CD4-positive, alpha-beta T cell treated with Interleukin-21 for 1 hour (primary cell): ENCODE measurements at places on chromosomes 7 and 10.

- no peak for DNase-seq
Observed at GRCh38 chr7:158373476-158374133, 214.0 kb downstream of the PTPRN2 start.

DNA sequence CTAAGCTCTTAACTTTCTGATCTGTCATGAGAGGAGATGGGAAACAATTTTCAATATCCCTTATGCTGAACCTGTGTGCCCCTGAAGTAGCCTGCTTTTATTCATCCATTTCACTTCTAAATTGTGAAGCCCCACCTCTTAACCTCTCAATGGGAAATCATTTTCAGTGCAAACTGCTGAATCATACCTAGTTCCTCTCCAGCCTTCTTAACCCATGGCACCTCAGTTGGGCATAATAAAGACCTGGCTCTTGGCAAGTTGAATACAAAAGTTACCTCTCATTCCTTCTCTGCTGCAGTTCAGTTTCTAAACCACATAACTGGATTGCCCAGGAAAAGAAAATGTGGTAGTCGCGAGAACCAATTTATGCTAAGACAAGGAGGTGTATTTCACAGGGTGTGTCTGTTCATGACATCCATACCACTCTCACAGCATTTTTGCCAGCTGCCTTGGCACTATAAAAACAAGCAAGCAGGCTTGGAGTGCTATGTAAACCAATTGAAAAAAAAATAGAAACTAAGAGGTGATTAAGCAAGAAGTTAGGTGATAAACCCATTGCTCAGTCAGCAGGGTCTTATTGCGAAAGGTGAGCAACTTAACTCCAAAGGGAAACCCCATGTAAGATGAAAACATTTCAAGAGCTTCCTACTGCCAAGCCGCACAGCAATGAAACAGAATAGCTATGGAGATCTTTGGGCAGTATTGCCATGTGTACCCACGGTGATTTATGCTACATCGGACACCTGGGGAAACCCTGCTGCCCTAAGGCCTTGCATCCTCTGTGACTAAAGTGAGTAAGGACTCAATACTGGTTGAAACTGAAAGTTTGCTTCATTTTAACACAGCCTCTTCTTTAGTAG is 57.0 kb upstream of the DKK1 start:
- no peak for DNase-seq

GRCh38 chr7:130887957-130888371 is 154.0 kb upstream of the KLF14 start:
- DNase-seq = no peak

DNA sequence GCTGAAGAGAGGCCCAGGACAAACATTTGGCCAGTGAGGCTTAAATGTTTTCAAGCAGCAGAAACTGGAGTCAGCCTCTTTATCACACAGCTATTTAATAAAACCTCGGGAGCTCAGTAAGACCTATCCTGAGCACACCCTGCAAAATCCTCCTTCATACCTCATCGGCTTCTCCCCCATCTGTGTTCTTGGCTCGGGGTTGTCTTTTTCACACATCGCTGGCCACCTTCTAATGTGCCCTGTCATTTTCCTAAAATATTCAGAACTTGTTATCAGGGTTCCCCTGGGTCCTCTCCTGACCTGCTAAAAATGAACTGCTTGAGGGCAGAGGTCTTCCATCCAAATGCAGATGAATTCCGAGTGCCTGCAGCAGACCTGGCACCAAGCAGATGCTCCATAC is 310.3 kb upstream of the AKR1E2 start:
- no peak for DNase-seq

- peak; percentile 82 for DNase-seq
Observed at GRCh38 chr7:107150375-107151073, 18.3 kb upstream of the HBP1 start.

GRCh38 chr10:52483587-52483986 is 169.5 kb downstream of the DKK1 start:
- no peak for DNase-seq

DNA sequence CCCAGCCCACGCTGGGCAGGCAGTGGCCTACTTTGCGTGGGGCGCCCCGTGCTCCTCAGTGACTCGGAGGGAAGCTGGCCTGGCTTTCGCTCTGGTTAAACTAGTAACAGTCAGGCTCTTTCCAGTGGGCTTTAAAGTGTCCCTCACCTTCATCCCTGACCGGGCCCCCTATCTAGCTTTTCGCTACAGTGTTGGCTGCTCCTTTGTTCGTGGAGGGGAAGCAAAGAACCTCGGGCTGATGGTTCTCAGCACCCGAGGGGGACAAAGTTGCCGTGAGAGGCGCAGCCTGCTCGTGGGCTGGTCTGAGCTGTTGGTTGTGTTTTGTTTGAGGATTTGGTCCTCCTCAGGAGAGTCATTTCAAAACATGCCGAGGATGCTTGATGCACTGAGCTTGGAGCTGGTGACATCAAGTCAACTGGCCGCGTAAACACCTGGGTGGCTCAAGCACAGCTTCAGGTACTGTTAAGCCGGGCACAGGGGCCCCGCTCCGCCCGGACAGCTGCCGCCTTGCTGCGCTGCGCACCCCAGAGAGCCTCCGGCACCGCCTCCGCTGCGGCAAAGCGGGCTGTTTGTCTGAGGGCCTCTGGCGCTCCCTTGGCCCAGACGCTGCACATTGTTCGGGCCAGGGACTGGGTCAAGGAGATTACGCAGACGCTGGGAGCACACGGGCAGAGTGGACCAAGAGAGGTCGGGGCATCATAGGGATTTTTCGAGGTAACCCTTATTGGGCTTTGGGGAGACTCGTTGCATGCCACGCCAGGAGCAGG is 1.6 kb downstream of the DLX6 start:
- DNase-seq = no peak

GRCh38 chr7:45920502-45921380 is at the start of gene IGFBP3:
IGFBP3 (minus strand) TSS chr7:45921272; CDS start chr7:45921140, 132 bp downstream.
- peak; percentile 50 for DNase-seq

DNA sequence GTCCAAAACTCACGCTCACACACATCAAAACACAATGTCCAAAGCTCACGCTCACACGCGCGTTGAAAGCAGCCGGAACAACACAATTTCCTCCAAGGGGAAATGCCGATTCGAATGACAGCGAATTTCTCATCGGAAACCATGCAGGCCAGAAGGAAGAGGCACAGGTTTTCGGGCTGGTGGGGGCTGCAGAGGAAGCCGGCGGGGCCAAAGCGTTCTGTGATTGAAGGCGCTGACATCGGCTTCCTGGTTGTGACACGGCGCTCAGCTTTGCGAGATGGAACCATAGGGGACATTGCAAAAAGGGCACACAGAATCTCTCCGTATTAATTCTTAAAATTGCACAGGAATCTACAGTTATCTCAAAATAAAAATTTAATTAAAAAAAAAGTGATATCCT is 61.3 kb downstream of the FOXL3 start:
- peak; percentile 77 for DNase-seq

GRCh38 chr7:46003896-46004875 is 83.1 kb upstream of the IGFBP3 start:
- DNase-seq = no peak

- DNase-seq = no peak
Observed at GRCh38 chr7:16509829-16510228, 16.8 kb upstream of the LRRC72 start.

- peak; percentile 19 for DNase-seq
Observed at GRCh38 chr10:122567056-122567660, 6.6 kb downstream of the DMBT1 start.

GRCh38 chr7:87013840-87014190 is 45.6 kb downstream of the ELAPOR2 start:
- DNase-seq = no peak

DNA sequence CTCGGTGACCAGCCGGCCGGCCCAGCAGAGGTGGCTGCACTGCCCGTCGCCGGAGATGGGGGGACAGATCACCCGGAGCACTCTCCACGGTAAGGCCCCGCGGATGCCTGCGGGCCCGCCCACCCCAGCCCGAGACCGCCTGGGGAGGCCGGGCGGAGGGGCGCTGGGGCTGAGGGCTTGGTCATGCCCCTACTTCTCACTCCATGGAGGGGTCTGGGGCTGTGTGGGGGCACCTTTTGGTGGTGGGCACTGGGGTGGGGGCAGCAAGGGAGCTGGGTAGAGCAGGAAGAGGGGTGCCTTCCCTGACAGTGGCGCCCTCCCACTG is 61.8 kb downstream of the NEURL1 start:
- DNase-seq = no peak

DNA sequence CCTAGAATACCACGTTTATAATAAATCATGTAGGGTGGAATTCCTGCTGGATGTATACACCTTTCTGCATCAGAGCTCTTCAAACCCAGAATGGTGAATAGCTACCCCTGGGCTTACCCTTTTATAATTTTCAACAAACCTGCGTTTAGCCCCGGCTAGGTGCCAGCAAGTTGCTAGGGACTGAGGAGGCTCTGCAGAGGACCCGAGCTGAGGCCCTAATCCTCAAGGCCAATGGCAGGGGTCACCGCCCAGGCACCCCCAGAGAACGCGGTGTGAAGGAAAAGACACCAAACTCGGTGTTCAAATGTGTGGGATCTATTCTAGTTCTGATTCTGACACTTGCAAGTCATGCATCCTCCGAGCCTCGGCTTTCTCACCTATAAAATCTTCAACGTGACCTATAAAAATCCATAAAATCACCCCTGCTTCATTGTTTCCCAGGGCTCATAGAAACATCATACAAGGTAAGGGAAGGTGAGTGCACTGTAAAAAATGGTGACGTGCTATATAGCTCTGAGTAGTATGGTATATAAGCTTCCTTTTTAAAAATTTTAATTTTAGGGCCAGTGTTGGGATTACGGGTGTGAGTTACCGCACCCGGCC is 2.5 kb upstream of the ANXA11 start:
- no peak for DNase-seq

- DNase-seq = no peak
Observed at GRCh38 chr7:25240340-25240739, 12.1 kb upstream of the NPVF start.

DNA sequence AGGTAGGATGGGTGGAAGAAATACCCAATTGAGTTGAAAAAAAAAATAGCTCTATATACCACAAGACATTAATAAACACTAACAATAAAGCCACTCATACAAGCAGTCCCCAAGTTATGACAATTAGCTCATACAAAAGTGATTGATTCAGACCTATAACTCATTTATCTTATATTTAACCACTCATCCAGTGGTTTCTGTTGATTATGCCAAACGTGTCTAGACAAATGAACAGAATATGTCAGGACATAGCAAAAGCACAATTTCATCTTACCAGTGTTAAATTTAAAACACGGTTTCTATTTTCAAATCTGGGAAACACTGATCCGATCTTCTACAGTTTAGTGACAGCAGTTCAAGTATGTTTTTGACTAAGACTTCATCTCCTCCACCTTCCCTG is 17.0 kb downstream of the ABI1 start:
- DNase-seq = no peak

GRCh38 chr10:89226891-89227290 is 19.8 kb upstream of the CH25H start:
- DNase-seq = no peak

DNA sequence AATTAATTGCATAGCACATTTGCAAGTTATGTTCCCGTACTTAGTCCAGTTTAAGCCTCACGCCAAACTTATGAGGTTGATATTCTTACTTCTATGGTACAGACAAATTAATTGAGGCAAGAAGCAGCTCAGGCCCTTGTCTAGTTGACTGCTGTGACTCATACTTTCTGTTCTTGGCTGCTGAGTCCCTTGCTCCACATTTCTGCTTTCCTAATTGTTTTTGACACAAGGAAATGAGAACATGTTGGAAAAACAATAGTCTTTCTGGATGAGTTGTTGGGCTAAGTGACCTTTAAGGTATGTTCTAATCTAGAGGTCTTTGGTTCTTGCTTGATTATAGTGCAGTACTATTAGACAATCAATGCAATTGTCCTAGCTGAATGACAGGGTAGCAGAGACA is 331.8 kb downstream of the NRG3 start:
- no peak for DNase-seq

DNA sequence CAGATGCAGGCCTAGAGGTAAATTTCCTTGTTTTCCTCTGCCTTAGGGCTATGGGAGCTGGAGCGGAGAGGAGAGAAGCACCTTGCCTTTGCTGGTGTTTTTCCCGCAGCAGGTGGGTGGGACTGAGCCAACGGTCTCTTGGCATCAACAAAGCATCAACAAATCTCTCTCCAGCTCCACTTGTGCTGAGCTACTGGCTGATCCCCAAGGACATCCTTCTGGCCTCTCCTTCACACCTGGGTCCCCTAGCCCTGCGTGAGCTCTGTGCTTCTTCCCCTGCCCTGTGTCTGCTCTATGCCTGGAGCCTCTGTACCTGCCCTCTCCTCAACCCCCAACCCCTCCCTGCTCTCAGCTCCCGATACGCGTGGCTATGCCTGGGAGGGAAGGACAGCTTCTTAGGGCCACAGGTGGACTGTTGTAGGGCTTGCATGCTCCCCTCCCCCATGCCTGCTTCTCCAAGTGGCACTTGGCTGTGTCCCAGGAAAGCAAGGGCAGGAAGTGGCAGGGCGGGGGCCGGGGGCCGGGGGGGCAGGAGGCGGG is 3.2 kb upstream of the CLDN4 start:
- peak; percentile 7 for DNase-seq

- no peak for DNase-seq
Observed at GRCh38 chr10:101329341-101330032, 24.5 kb upstream of the BTRC start.

DNA sequence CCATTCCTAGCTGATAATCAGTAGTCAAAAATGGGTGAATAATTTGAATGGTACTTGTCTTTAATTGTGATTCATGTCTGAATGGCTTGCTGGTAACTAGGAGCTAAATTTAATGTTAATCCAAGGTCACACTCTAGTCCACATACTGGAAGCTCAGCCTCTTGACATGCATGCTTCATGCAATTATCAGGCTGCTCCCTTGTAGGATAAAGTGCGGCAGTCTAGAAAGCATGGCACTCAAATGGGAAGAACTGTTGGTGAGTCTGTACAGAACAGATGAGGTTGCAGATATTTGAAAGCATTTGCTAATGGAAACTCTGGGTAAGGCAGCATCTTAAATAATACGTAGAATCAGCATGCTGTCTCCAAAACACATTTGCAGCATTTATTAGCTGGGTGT is 499.4 kb downstream of the AUTS2 start:
- DNase-seq = no peak

- DNase-seq = no peak
Observed at GRCh38 chr7:38628630-38629385, 2.4 kb downstream of the AMPH start.
